ENCODE measurements at places on chromosomes 2 and 18.

DNA sequence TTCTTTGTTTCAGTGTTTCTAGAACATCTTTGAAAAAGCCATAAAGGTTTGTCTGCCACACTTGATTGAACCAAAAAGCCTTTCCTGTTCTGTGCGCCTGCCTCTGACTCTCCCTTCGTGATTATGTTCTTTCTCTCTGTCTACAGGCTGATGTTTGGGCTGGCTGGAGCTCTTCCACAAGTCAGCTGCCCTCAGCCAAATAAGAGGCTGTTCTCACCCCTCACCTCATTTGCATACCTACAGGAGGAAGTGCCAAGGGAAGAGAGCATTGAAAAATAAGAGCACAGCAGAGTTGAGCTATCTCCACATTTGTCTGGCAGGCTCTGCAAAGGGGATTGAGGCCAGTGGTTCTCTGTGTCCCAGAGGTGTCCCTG is 15.8 kb downstream of the INPP5D start:
- peak; percentile 59 for DNase-seq
- no peak overlapping the region for H3K27ac ChIP-seq
- no peaks in the 10 kb centered on the region for H3K4me1 ChIP-seq
- H3K4me3 ChIP-seq, result no peak overlapping the region

DNA sequence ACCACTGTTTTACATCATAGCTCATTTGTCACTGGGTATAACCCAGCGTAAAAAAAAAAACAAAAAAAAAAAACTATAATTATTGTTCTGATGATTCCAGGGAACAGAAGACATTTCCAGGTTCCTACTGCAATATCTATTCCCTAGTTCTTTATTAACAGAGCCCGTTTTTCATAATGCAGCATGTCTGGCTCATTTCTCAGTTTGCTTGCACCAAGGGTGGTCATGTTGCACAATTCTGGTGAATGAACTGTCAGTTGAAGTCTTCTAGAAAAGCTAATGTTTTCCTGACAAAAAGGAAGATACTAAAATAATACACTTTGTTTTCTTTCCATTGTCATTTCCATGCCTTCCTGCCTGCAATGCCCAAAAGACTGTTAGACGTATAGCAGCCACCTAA is 180.1 kb downstream of the RDH14 start:
- no peaks in the 10 kb centered on the region for H3K36me3 ChIP-seq
- H3K4me1 ChIP-seq, result no peaks in the 10 kb centered on the region
- H3K27ac ChIP-seq, result no peak overlapping the region
- no peak overlapping the region for H3K4me3 ChIP-seq

DNA sequence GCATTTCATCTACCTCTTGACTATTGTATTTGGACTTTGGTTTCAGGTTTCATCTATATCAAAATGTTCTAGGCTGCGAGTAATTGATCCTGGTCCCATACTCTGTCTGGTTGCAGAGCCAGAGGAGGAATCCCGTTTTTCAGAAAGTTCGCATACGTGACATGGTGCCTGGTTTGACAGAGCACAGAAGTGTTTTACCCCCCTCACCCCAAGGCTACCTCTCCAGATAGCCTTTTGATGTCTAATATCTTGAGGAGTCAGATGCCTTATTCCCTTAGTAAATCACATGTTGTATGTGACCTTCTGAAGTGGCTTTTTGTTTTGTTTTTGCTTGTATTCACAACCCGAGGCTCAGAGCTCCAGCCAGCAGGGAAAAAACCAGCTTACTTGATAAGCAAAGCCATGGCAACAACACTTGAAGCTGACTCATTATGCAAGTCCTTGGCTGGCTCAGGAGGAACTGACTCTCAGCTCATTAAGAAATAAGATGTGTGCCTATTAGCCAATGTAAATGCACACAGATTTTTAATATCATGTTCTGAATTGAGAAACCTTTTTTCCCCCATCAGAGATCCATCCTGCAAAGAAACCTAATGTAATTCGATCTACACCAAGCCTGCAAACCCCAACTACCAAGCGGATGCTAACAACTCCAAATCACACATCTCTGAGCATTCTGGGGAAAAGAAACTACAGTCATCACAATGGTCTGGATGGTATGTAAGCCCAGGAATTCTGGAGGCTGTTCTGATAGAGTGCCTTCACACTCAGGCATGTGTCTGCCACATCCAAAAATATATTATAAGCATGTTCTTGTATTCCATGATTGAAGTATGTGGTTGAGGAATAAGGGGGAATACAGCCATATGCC is 41.4 kb downstream of the OXER1 start:
- H3K36me3 ChIP-seq, result peaks cover 10% of the 10 kb centered on the region
- H3K4me1 ChIP-seq, result no peaks in the 10 kb centered on the region
- DNase-seq, result no peak
- H3K27ac ChIP-seq, result no peak overlapping the region
- H3K4me3 ChIP-seq, result no peak overlapping the region

- no peaks in the 10 kb centered on the region for H3K36me3 ChIP-seq
- no peak overlapping the region for H3K27ac ChIP-seq
- H3K4me3 ChIP-seq, result no peak overlapping the region
- no peak for DNase-seq
Measured at GRCh38 chr18:74040459-74041332, 106.9 kb downstream of the FBXO15 start.

- H3K36me3 ChIP-seq, result peaks cover 8% of the 10 kb centered on the region
- no peak for DNase-seq
- peaks cover 1% of the 10 kb centered on the region for H3K27me3 ChIP-seq
- H3K27ac ChIP-seq, result peak overlapping the region; percentile 73
- peaks cover 34% of the 10 kb centered on the region for H3K4me1 ChIP-seq
Measured at GRCh38 chr18:49168281-49168985, 217.7 kb upstream of the SMAD7 start.
